Panc1 (cell line): ENCODE measurements at places on chromosomes 2 and 18. TPM values are rescaled to one million over a fixed set of nuclear protein-coding genes. Genes with fewer than 3 reads are reported as not detected.
A peak's percentile ranks its signal among the peaks of the same experiment; 100 is the strongest.

- no peaks in the 10 kb centered on the region for H3K36me3 ChIP-seq
- peak overlapping the region; percentile 99 for H3K27ac ChIP-seq
- no peak for DNase-seq
- peaks cover 51% of the 10 kb centered on the region for H3K4me1 ChIP-seq
- no peak overlapping the region for H3K4me3 ChIP-seq
These were observed 116.5 kb downstream of the PXDN start for GRCh38 chr2:1627628-1628381.

GRCh38 chr2:206642075-206643025, at the start of gene FAM237A:
FAM237A (plus strand) TSS chr2:206642487; CDS start chr2:206644237, 1,750 bp downstream.
- no peaks in the 10 kb centered on the region for H3K4me1 ChIP-seq
- H3K27me3 ChIP-seq = no peaks in the 10 kb centered on the region; the same call in 1 of the 2 replicates
- DNase-seq = no peak
- H3K27ac ChIP-seq = no peak within 1 kb of the TSS

Gene HMSD
- total RNA-seq = 1.3 TPM

- H3K4me1 ChIP-seq = no peaks in the 10 kb centered on the region
- no peaks in the 10 kb centered on the region for H3K27me3 ChIP-seq
- no peak overlapping the region for H3K27ac ChIP-seq
- peak; percentile 52 for DNase-seq
- H3K4me3 ChIP-seq = no peak overlapping the region
- H3K36me3 ChIP-seq = no peaks in the 10 kb centered on the region
These were observed 223.7 kb downstream of the ANKRD30B start for GRCh38 chr18:14971461-14972185.

DNA sequence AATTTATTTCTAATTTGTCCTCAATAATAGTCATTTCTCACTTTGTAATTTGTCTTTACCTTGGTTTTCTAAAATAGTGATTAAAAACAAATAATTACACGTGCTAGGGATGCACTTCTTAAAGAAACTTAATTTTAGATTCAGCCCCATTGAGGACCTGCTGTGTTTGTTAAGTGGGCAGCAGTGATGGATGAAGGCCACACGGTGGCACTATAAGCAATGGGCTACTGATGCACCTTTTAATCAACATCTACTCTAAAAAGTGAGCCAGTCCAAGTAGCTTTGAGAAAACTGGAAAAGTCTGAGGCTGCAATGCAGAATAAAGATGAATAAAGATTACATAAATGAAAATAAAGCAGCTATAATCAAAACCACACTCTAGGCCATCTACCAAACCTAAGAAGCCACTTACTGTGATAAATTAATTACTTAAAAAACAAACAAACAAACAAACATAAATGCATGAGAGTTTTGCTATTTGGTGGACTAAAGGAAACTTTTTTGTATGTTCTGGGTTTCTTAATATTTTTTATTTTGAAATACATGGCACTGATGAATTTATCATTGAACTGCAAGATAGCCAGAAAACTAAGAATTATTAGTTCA, 89.3 kb downstream of the PDE11A start:
- H3K36me3 ChIP-seq = no peaks in the 10 kb centered on the region
- peak; percentile 33 for DNase-seq
- H3K4me3 ChIP-seq = no peak overlapping the region
- no peaks in the 10 kb centered on the region for H3K27me3 ChIP-seq
- no peaks in the 10 kb centered on the region for H3K4me1 ChIP-seq

Gene FAM237A
- total RNA-seq = not detected

DNA sequence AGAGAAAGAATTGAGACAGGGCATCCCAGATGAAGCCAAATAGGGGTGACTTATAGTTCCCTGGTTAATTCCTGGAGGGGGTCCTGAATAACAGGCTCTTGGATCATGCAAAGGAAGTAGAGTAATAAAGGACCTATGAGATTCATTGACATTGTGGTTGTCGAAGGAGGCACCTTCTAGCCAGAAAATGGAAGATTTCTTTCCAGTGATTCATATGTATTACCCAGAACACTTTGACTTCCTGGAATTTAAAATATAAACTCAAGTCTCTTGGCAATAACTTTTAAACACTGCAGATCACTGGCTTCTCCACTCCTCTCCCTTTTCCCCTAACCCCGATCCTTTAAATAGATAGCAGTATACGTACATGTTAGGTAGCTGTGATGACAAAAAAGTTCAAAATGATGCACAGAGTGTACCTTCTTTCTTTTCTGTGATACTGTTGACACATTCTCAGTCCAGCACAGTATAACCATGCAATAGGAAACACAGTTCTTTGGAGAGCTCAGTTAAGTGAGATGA, 211.8 kb downstream of the LTBP1 start:
- DNase-seq = no peak
- H3K4me1 ChIP-seq = no peaks in the 10 kb centered on the region
- H3K27me3 ChIP-seq = no peaks in the 10 kb centered on the region
- H3K4me3 ChIP-seq = no peak overlapping the region
- H3K36me3 ChIP-seq = no peaks in the 10 kb centered on the region

GRCh38 chr2:105364436-105365139, 27.2 kb downstream of the C2orf49 start:
- H3K4me1 ChIP-seq = peaks cover 38% of the 10 kb centered on the region
- H3K27me3 ChIP-seq = no peaks in the 10 kb centered on the region
- H3K4me3 ChIP-seq = no peak overlapping the region
- peaks cover 51% of the 10 kb centered on the region for H3K36me3 ChIP-seq

GRCh38 chr2:217999595-217999959, 3.2 kb downstream of the TNS1 start:
- H3K27ac ChIP-seq = no peak overlapping the region
- no peaks in the 10 kb centered on the region for H3K36me3 ChIP-seq
- H3K4me1 ChIP-seq = no peaks in the 10 kb centered on the region

Gene TGOLN2
- 178 TPM for total RNA-seq

Gene GPR35
- 1.3 TPM for total RNA-seq

DNA sequence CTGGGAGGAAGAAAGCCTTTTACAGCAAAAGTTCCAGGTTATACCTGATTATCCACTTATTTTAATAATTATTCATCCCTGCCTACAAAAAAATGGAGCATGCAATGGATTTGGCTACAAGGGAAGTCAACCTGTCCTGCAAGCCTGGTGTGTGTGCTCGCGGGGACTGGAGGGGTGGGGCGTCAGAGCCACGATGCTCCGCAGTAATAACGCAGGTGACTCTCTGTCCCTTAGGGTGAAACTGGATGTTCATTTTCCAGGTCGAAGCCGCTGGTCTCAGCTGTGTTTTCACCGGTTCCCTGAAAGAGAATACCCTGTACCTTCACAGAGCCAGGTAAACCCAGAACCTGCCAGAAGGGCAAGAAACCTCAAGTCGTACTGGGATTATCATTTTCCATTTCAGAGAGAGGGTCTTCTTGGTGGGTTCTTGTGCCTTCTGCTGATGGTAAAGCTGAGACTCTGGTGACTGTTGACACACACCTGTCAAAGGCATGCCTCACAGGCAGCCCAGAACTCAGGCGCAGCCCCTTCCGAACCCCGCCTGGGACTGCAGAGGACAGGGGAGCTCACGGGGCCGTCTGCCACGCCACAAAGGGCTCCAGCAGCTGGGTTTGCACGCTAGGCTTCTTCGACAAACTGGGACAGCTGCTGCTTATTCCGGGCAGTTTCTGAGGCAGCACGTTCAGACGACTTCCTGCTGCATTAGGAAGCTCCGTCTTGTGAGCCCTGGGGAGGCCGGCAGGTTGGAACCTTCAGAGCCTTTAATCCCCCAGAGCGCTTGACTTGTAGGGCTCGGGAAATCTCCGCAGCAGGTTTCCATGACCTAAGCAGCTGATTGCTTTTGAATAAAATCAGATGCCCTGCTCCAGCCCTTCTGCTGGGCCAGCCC, 58.6 kb downstream of the KCNG2 start:
- H3K27ac ChIP-seq = no peak overlapping the region
- H3K4me1 ChIP-seq = 0 out of 2 replicates have a peak, but pooled peaks cover 3% of the 10 kb centered on the region
- peak overlapping the region; percentile 41 for H3K4me3 ChIP-seq
- no peaks in the 10 kb centered on the region for H3K36me3 ChIP-seq
- DNase-seq = no peak
- H3K27me3 ChIP-seq = peaks cover 12% of the 10 kb centered on the region

Gene PROC
- total RNA-seq = 1.1 TPM

DNA sequence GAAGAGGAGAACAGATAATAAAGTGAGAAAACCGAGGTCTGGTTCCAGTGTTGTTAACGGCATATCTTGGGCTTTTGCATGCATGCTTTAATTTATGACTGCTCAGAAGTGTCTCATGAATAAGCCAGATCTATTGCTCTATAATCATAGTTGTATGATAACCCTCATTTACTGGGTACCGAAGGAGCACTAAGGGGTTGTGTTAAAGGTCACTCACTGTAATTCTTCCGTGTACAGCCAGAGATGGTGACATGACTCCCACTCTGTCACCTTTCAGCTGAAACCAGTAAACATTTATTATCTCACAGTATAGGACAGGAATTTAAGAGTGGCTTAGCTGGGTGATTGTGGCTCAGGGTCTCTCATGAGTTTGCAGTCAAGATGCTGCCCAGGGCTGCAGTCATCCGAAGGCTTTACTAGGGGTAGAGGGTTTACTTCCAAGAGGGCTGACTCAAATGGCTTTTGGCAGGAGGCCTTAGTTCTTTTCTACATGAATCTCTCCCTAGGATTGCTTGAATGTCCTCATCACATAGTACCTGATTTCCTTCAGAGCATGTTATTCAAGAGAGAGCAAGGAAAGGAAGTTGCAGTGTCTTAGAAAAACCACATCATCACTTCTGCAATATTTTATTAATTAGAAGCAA, 107.0 kb downstream of the NAB1 start:
- no peaks in the 10 kb centered on the region for H3K4me1 ChIP-seq
- H3K27me3 ChIP-seq = no peaks in the 10 kb centered on the region; the same call in 1 of the 2 replicates
- H3K27ac ChIP-seq = no peak overlapping the region
- no peak for DNase-seq

DNA sequence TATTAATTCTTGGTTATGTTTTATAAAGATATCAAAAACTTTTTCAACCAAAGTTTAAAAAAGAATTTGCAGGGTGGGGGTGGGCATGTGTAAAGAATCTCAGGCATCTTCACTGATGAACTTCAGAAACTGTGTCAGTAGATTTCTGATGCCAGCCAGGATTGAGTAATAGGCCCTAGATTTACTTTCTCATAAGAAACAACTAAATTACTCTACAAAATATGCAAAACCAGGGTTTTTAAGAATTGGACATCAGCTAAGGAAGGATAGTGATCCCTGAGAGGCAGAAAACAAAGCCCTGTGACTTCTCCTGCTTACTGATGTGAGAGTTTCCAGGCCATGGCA, 11.9 kb upstream of the IL1R1 start:
- no peaks in the 10 kb centered on the region for H3K36me3 ChIP-seq
- peaks cover 7% of the 10 kb centered on the region for H3K27me3 ChIP-seq
- no peaks in the 10 kb centered on the region for H3K4me1 ChIP-seq
- no peak overlapping the region for H3K4me3 ChIP-seq
- H3K27ac ChIP-seq = no peak overlapping the region

Gene TLX2
- total RNA-seq = not detected

DNA sequence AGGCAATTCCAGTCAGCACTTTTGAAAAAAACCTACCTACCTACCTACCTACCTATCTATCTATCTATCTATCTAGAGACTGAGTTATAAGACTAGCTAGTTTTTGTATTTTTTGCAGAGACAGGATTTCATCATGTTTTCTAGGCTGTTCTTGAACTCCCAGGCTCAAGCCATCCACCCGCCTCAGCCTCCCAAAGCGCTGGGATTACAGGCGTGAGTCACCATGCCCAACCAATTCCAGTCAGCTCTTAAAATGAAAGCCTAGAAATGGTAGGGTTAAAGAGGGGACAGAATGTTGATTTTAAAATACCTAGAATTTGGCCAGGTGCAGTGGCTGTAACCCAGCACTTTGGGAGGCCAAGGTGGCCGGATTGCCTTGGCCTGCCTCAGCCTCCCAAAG, 19.1 kb downstream of the MSH2 start:
- H3K27ac ChIP-seq = peak overlapping the region; percentile 32; the same call in 1 of the 2 replicates
- H3K4me1 ChIP-seq = peaks cover 14% of the 10 kb centered on the region
- H3K4me3 ChIP-seq = no peak overlapping the region
- peaks cover 5% of the 10 kb centered on the region; the same call in 1 of the 2 replicates for H3K36me3 ChIP-seq
- DNase-seq = no peak

GRCh38 chr2:112698834-112699515, 21.8 kb upstream of the NT5DC4 start:
- no peaks in the 10 kb centered on the region for H3K36me3 ChIP-seq
- no peaks in the 10 kb centered on the region for H3K27me3 ChIP-seq
- H3K4me1 ChIP-seq = no peaks in the 10 kb centered on the region
- no peak overlapping the region for H3K27ac ChIP-seq

GRCh38 chr2:174334781-174335251, at the start of gene SP9:
SP9 (plus strand) TSS chr2:174334954; CDS start chr2:174335093, 139 bp downstream.
- H3K4me1 ChIP-seq = peaks cover 16% of the 10 kb centered on the region
- no peaks in the 10 kb centered on the region for H3K36me3 ChIP-seq
- H3K4me3 ChIP-seq = peak within 1 kb of the TSS; percentile 39
- DNase-seq = no peak
- peak within 1 kb of the TSS; percentile 39; the same call in 1 of the 2 replicates for H3K27ac ChIP-seq

DNA sequence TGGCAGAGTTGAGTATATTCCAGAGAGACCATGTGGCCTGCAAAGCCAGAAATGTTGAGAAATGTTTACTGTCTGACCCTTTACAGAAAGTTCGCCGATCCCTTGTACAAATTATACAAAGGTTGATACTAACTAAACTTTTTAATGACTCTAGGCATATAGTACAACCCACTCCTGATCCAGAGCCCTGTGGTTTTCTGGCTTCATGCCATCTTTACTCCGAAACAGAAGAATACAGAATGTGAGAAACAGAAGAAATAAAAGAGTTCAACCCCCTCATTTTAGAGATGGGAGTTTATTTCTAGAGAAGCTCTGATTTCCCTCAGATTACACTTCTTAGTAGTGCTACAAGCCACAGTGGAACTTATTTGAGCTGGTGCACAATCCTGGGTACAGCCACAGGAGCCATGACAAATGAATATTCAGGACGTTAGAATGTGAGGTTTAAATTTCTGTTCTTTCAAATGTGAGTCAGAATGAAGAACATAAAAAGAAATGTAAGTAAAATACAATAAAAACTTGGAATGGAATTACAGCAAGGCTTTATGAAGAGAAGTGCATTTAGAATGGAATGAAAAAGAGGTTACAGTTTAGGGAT, 38.0 kb upstream of the SMCHD1 start:
- no peak for DNase-seq
- H3K4me3 ChIP-seq = no peak overlapping the region
- H3K36me3 ChIP-seq = peaks cover 10% of the 10 kb centered on the region; the same call in 1 of the 2 replicates
- no peaks in the 10 kb centered on the region for H3K4me1 ChIP-seq

GRCh38 chr2:241788572-241788971, 11.9 kb downstream of the GAL3ST2 start:
- H3K27me3 ChIP-seq = no peaks in the 10 kb centered on the region
- H3K4me1 ChIP-seq = no peaks in the 10 kb centered on the region

Gene SERPINB4
- total RNA-seq = not detected

Gene PLCD4
- 12.9 TPM for total RNA-seq

Gene MAP3K20
- total RNA-seq = 121 TPM

Gene PPP1R1C
- total RNA-seq = 2.6 TPM

GRCh38 chr18:29494371-29494770, 1317.4 kb upstream of the CDH2 start:
- no peak overlapping the region for H3K4me3 ChIP-seq
- H3K36me3 ChIP-seq = no peaks in the 10 kb centered on the region
- H3K27ac ChIP-seq = no peak overlapping the region
- H3K4me1 ChIP-seq = no peaks in the 10 kb centered on the region

Gene DOCK10
- total RNA-seq = 5.8 TPM
